ENCODE measurements at places on chromosomes 16 and 17. TPM values are rescaled to one million over a fixed set of nuclear protein-coding genes. Genes with fewer than 3 reads are reported as not detected.

The PRRT2 gene
- total RNA-seq: 0.54 TPM

The MYH3 gene
- 5.8 TPM for total RNA-seq

The KRT25 gene
- not detected for total RNA-seq

The NETO2 gene
- 8.7 TPM for total RNA-seq

The CALB2 gene
- not detected for total RNA-seq

The TAC4 gene
- total RNA-seq: not detected

The TMC7 gene
- not detected for total RNA-seq

The WSCD1 gene
- total RNA-seq: not detected

The HOXB1 gene
- total RNA-seq: not detected

The ACAP1 gene
- total RNA-seq: 328 TPM

The MRPS7 gene
- total RNA-seq: 71.3 TPM

The SAMD14 gene
- 4.7 TPM for total RNA-seq

The MMP25 gene
- total RNA-seq: 0.34 TPM

The MEIOB gene
- total RNA-seq: not detected

The SEC14L5 gene
- total RNA-seq: not detected

The GPRC5B gene
- total RNA-seq: not detected

The CES5A gene
- not detected for total RNA-seq

The KIF19 gene
- total RNA-seq: not detected

The SP6 gene
- not detected for total RNA-seq

The UBALD1 gene
- 17.2 TPM for total RNA-seq

The ERN2 gene
- total RNA-seq: not detected

The LDHD gene
- total RNA-seq: not detected

The KRT9 gene
- total RNA-seq: not detected

The C1QTNF8 gene
- not detected for total RNA-seq

The RPL27 gene
- total RNA-seq: 1,189 TPM

The TMC8 gene
- 166 TPM for total RNA-seq

The TP53TG3C gene
- not detected for total RNA-seq

The PRSS33 gene
- total RNA-seq: not detected

The KRT12 gene
- not detected for total RNA-seq

The PRAC2 gene
- total RNA-seq: not detected

The ACSM5 gene
- total RNA-seq: not detected

The LPO gene
- not detected for total RNA-seq

The SUZ12 gene
- total RNA-seq: 38.2 TPM

The OR4D1 gene
- total RNA-seq: not detected

The CLDN9 gene
- total RNA-seq: not detected

The DNAJC7 gene
- 130 TPM for total RNA-seq

The CDRT15 gene
- total RNA-seq: not detected

The FAM234A gene
- 49.6 TPM for total RNA-seq

The KRT17 gene
- not detected for total RNA-seq

The ZACN gene
- 0.34 TPM for total RNA-seq

The ENPP7 gene
- 1.4 TPM for total RNA-seq

Measured in activated B cell treated with CpG ODN at 0.5 μM for 24 hours (primary cell).